Sciatic nerve (tissue), 2 donors: ENCODE measurements at places on chromosomes 12 and 14. TPM values are rescaled to one million over a fixed set of nuclear protein-coding genes. Genes with fewer than 3 reads are reported as not detected.

RNFT2 gene
- 6.6 TPM for total RNA-seq

MUCL1 gene
- total RNA-seq: not detected

CLEC1A gene
- total RNA-seq: 13.7 TPM

E2F7 gene
- 0.27 TPM for total RNA-seq

LAG3 gene
- 3.4 TPM for total RNA-seq

OR11H6 gene
- total RNA-seq: not detected

ARMH4 gene
- total RNA-seq: 11.5 TPM

RTN1 gene
- total RNA-seq: 5.4 TPM

DPPA3 gene
- not detected for total RNA-seq

HNF1A gene
- total RNA-seq: not detected

NFE2 gene
- total RNA-seq: 7.7 TPM

JPH4 gene
- 0.85 TPM for total RNA-seq

CCDC60 gene
- not detected for total RNA-seq

STAC3 gene
- total RNA-seq: 1.9 TPM

SLCO1B1 gene
- not detected for total RNA-seq

CLEC4D gene
- total RNA-seq: 0.67 TPM

CPNE8 gene
- total RNA-seq: 26.6 TPM

TMEM119 gene
- total RNA-seq: 31.1 TPM

MYF6 gene
- total RNA-seq: not detected

SERPINA3 gene
- 77.1 TPM for total RNA-seq

MORN3 gene
- total RNA-seq: 0.49 TPM

KLRC1 gene
- not detected for total RNA-seq

PLEK2 gene
- total RNA-seq: 0.62 TPM

ABCC9 gene
- total RNA-seq: 45.6 TPM

KRT3 gene
- total RNA-seq: not detected

RNASE1 gene
- 357 TPM for total RNA-seq

HOXC10 gene
- total RNA-seq: 17.2 TPM

NYNRIN gene
- 20.0 TPM for total RNA-seq

NPFF gene
- total RNA-seq: not detected

SYNDIG1L gene
- total RNA-seq: 0.58 TPM

CYP27B1 gene
- 0.98 TPM for total RNA-seq

TMTC2 gene
- total RNA-seq: 25.5 TPM

MMP19 gene
- total RNA-seq: 9.1 TPM

FOXA1 gene
- total RNA-seq: 0.94 TPM

KRT6A gene
- total RNA-seq: not detected

VDR gene
- total RNA-seq: 1.9 TPM

CDKN1B gene
- 110 TPM for total RNA-seq

KLHDC1 gene
- 20.7 TPM for total RNA-seq

BICDL1 gene
- 1.5 TPM for total RNA-seq

KERA gene
- total RNA-seq: 0.18 TPM

CEBPE gene
- total RNA-seq: 0.31 TPM

TAS2R8 gene
- total RNA-seq: 0.27 TPM

CMA1 gene
- 2.3 TPM for total RNA-seq

MYF5 gene
- total RNA-seq: not detected

SCN8A gene
- 1.5 TPM for total RNA-seq

CRIP1 gene
- total RNA-seq: 112 TPM

HCFC2 gene
- total RNA-seq: 37.2 TPM

DACT1 gene
- total RNA-seq: 115 TPM

PIP4P1 gene
- 33.0 TPM for total RNA-seq

VRTN gene
- total RNA-seq: not detected

LTB4R gene
- 6.7 TPM for total RNA-seq

LALBA gene
- total RNA-seq: not detected

ERP27 gene
- 1.0 TPM for total RNA-seq

LIN7A gene
- total RNA-seq: 16.5 TPM

ADAMTS20 gene
- not detected for total RNA-seq

BRI3BP gene
- total RNA-seq: 4.0 TPM

DUSP6 gene
- 93.3 TPM for total RNA-seq

FAM90A1 gene
- not detected for total RNA-seq

PLD4 gene
- total RNA-seq: 7.0 TPM

KITLG gene
- 32.1 TPM for total RNA-seq
